Progenitor cell of endocrine pancreas (in vitro differentiated cells): ENCODE measurements at places on chromosomes 5 and 9. TPM values are rescaled to one million over a fixed set of nuclear protein-coding genes. Genes with fewer than 3 reads are reported as not detected.

DNA sequence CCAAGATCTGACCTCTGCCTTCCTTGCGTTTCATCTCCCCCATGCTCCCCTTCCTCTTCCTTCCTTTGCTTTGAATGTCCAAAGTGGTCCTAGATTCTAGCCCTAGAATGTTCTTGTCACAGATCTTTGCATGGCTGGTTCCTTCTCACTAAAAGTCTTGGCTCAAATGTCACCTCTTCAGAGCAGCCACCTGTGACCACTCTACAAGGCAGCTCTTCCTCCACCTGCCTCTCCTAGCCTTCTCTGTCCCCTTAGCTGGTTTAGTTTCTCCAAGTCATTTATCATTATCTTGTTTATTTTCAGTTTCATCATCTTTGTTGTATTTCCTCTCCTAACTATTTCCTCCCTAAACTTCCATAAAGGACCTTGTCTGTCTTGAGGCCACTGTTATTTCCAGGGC lies 7.1 kb upstream of the OCLN start:
- no peaks in the 10 kb centered on the region for H3K36me3 ChIP-seq
- peak overlapping the region; percentile 53 for H3K27ac ChIP-seq
- no peaks in the 10 kb centered on the region for H3K27me3 ChIP-seq

DNA sequence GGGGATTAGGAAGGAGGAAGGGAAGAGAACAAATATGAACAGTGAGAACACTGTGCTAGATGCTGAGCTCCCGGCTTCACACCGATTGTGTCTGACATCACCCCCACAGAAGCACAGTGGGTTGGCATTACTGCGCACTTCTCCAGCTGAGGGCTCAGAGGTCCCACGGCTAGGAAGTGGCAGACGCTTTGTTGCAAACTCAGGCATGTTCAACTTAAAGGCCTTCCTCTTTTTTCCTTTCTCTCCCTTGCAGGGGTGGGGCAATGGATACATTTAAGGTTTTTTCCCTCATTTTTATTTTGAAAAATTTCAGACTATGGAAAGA lies 15.5 kb upstream of the SHB start:
- peaks cover 4% of the 10 kb centered on the region for H3K27me3 ChIP-seq
- DNase-seq: no peak
- peaks cover 5% of the 10 kb centered on the region for H3K4me1 ChIP-seq
- no peaks in the 10 kb centered on the region for H3K36me3 ChIP-seq

DNA sequence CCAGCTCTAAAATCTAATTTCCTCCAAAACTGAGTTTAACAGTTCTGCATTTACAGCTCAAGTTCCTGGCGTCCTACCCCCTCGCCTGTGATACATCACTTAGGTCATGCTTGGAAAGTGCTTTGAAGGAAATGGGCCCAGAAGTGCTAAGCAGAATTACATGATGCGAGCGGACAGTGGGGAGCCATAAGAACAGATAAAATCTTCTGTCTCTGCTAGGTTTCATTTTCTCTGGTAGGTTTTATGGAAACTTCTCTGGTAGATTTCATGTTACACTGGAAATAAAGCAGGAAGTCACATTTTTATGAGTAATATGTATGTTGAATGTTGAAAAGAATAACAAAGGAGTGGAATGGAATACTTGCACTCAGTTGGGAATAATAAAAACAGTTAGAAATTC lies 138.3 kb downstream of the ZDHHC21 start:
- no peak overlapping the region for H3K4me3 ChIP-seq
- H3K27ac ChIP-seq: no peak overlapping the region
- peaks cover 19% of the 10 kb centered on the region for H3K4me1 ChIP-seq
- H3K36me3 ChIP-seq: no peaks in the 10 kb centered on the region

The TBCA gene
- 243 and 264 TPM in 2 replicates for total RNA-seq

- no peak for DNase-seq
- no peak overlapping the region for H3K4me3 ChIP-seq
- H3K27me3 ChIP-seq: no peaks in the 10 kb centered on the region
- H3K27ac ChIP-seq: peak overlapping the region; percentile 0
Observed at GRCh38 chr9:77750284-77750683, 102.2 kb upstream of the GNA14 start.
